ENCODE measurements at places on chromosomes 1 and 21.

DNA sequence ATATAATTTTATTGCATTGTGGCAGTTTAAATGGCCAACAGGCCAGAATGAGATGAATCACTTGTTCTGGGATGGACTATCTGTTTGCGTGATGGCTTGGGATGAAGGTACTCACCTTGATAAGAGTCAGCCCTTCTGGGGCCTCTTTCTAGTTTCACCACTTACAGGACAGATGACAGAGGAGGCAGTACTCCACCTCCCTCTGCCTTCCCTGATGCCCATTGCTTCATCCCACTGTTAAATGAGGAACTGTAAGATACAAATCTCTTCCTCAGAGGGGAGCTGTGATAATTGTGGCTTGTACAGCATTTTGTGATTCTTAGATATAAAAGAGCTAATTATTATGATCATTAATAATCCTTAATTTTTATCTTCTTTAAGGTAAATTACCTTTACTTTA, 3.7 kb upstream of the TCHH start:
- no peak for DNase-seq

GRCh38 chr1:219837994-219838294, 90.4 kb downstream of the SLC30A10 start:
- no peak for DNase-seq

- DNase-seq, result no peak
Measured at GRCh38 chr1:53073868-53074311, 11.9 kb downstream of the PODN start.

- no peak for DNase-seq
Measured at GRCh38 chr21:38793926-38794713, 11.6 kb upstream of the ETS2 start.

GRCh38 chr1:23291706-23292105, 52.4 kb downstream of the HNRNPR start:
- DNase-seq, result no peak

GRCh38 chr1:65247419-65248359, 61.7 kb upstream of the DNAJC6 start:
- DNase-seq, result no peak

GRCh38 chr1:168887381-168887780, 158.4 kb upstream of the DPT start:
- no peak for DNase-seq

DNA sequence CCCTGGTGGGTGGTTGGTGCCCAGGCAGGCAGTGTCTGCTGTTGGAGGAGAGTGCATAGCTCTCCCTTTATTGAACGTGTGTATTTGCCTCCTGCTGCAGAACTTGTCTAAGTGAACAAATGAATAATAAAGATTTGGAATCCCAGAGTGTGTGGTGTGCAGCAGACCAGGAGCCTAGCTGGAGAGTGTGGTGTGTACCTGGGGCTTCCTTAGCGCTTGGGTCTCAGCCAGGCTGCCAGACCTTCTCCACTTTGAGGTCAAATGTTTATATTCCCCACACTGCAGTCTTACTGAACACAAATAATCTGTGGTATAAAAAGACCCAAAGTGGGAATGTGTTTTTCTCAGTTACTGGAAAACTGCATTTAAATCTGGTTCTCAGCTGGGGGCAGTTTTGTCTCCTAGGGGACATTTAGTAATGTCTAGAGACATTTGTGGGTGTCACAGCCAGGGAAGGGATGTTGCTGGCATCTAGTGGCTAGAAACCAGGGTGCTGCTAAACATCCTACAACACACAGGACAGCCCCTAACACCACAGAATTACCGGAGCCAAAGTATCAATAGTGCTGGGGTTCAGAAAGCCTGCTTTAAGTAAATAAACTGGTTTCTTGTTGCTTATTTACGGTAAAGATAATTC, 23.6 kb downstream of the SLC37A1 start:
- DNase-seq, result no peak

DNA sequence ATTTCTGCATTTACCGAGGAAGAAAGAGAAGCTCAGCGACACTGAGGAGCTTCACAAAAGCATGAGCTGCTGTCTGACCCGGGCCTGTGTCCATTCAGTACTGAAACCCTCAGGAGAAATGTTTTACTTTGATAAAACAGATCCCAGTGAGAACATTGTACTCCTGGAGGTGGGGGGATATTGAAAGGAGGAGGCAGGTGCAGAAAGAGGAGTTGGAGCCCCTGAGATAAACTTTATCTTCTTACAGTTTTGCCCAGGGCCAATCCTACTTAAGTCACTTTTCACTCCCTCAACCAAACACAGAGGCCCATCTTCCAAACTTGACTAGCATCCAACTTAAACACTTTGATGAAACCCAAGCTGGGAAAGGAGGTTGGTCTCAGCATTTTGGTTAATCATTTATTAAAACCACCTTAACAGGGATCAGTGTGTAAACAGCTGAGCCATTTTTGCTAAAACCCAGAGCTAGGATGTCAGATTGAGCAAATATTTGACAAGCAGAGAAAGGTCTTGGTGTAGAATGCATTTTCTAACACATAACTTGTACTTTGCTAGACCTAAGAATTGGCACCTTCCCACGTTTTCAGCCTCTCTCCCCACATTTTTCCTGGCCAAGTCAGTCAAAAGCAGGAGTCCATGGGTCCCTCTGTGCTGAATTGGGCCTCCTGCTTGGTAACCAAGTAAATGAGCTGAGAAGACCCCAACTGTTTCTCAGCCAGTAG, 32.5 kb upstream of the SARS1 start:
- no peak for DNase-seq

- no peak for DNase-seq
Measured at GRCh38 chr1:111465754-111466153, 8.0 kb upstream of the C1orf162 start.

- no peak for DNase-seq
Measured at GRCh38 chr1:212188599-212189351, 96.4 kb upstream of the PPP2R5A start.

- DNase-seq, result no peak
Measured at GRCh38 chr1:160459687-160460086, 59.3 kb downstream of the VANGL2 start.

DNA sequence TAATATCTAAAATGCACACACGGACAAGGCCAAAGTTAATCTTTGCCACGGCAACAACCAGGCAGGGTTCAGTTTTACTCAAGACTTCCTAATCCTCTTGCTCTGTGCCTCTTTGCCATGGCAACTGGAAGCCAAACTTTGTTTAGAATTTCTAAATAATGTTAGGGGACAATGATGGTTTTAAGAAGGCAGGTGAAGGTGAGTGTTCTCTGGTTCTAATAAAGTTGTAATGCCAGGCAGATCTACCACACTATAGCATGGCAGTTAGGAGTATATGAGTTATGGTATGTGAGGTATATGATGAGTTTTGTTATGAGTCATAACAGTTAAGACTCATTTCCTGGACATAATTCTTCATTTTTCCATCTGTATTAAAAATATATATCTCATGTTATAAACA, 2.7 kb downstream of the PTPRC start:
- DNase-seq, result no peak

DNA sequence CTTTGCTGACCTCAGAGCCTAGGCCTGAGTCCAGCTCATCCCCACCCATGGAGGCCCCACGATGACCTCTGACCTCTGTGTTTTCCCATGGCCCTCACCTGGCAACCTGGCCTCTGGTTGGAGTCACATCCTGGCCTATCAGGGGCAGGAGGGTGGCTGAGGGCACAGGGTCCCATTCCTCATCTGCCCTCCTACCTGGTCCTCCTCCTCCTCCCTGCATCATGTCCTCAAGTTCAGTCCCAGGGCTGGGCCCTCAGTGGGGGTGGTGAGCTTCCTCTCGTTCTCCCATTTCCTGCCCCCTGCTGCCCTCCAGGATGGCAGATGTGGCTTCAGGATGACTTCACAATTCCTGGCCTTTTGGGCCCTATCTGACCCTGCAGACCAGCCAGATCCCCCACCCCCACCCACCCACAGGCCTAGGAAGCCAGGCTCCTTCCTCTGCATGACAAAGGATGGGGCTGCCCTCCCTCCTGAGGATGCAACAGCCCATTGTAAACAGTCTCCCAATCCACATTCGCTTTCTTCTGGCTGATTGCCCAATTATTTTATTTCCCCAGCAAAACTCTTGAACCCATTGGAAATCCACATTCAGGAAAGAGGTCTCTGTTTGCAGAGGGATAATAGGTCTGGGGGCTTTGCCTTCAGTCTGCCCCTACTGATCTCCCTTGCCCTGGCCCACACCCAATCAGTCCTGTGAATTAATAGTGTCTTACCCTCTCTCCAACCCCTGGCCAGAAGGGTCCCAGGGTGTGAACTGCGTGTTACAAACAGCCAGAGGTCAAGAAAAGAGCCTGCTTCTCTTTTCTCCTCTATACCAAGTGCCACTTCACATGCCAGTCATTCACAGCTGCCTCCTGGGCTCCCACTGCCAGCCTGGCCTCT, 10.3 kb upstream of the LEFTY1 start:
- DNase-seq, result peak; percentile 95

- no peak for DNase-seq
Measured at GRCh38 chr1:94753171-94753972, 66.8 kb upstream of the SLC44A3 start.

- DNase-seq, result peak; percentile 67
Measured at GRCh38 chr21:44800103-44800502, 1.5 kb downstream of the UBE2G2 start.

DNA sequence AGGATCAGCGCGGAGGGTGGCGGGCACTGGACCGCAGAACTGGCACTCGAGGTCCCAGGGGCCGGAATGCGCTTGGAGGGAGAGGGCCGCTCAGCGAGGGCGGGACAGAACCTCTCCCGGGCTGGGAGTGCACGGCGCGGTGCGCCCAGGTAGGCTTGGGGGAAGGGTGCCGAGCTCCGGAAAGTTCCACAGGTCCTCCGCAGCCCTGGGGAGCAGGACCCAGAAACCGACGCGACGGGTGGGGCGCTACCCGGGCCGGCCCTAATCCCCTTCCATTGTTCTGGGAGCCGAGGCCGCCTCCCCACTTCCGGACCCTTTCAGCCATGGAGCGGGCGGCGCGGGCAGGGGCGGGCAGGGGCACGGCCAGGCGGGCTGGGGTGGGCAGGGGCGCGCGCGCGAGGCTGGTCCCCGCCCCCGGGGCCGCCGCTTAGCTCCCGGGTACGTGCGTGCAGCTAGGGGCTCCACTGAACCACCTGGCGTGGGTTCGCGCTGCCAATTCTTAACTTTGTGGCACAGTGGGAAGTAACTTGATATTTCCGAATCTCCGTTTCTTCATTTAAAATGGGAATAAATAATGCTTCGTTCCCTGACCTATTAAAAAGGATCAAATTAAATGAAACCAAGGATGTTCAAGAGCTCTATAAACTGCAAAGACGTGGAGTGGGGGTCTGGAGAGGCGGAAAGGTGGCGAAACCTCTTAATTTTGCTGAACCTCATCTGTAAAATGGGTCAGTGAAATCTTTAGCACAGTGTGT, 20.7 kb downstream of the LGR6 start:
- peak; percentile 72 for DNase-seq

DNA sequence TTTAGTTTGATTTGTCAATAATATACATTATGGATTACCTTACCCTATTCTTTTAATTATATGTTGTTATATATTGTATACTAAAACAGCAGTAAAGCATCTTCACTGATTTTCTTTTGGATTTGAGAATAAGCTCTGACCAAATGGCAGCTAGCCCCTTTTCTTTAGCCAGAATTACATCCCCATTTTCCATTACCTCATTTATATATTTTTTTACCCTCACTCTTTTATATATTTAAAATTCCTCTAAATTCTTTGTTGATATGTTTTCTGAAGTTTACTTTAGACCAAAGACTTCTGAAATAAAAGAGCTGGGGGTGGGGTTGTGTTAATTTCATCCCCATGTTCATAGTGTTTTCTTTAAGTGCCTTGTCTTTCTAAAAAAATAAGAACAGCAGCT, 24.6 kb downstream of the ANGPTL1 start:
- no peak for DNase-seq

DNA sequence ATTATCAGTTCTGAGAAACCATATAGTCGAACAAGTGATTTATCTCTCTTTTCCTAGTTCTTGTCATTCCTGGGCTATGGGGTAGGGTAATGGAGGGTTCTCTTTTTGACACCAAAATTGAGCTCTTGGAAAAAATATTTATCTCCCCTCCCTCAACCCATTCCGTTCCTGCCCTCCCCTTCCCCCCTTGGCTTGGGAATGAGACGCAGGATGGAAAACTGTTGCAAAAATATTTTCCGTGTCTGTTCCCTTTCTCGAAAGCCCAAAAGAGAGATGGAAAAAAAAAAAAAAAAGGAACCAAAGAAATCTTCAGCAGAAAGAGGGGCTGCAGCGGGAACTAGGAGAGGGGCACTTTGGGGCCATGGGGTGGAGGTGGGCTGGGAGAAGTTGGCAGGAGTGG, 766 bp downstream of the ATP2B4 start:
- DNase-seq, result no peak

DNA sequence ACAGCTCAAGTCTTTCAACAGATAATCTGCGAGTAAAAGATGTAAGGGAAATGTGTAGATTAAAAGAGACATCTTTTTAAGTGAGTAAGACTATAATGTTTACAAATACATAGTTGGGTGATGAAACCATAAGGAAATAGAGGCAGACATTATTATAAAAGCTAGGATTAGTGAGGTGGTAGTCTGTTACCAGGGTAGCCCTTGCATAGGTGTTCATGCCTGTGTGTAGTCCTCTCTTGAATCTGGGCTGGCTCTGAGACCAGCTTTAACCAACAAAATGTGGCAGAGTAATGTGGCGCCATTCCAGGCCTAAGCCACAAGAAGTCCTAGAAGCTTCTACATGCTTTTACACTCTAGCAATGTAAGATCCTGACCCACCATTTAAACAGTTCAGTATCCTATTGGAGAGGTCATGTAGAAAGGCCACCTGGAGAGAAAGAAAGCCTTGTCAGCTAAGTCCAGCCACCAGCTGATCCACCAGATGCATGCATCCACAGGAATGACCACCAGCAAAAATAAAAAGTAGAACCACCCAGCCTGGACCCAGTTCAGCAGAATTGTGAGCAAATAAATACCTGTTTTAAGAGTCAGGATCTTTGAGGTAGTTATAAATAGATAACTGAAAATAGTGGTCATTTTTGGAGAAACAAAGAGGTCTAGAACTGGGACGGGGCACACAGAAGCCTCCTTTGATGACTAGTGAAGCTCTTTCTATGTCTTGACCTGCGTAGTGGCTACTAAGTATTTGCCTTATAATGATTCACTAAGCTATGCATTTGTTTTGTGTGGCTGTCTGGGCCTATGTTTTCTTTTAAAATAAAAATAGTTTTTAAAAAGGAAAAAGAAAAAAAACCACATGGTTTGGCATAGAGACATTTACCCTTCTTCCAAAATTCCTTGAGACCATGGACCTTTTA, 8.1 kb downstream of the NIBAN1 start:
- DNase-seq, result no peak

DNA sequence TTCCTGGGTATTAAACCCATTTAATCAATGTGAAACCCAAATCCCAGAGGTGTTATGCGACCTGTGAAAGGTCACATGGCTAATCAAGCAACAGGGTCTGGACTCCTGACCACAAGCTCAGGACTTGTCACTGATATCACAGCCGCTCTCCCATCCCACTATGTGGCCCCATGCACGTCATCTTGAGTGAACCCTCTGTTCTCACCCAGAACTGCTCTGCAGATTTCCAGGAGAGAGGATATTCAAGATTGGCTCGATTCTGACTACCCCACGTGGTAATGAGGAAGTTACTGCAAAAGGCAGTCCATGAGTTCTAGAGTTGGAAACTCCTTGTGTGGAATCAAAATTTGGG, 173.5 kb upstream of the ETV3 start:
- no peak for DNase-seq

- DNase-seq, result peak; percentile 98
Measured at GRCh38 chr1:27234049-27234882, at the start of gene WDTC1. Gene WDTC1, plus strand, starts transcription at chr1:27234632. Its CDS starts 26,423 bp downstream, at chr1:27261055.

GRCh38 chr1:231016966-231017365, 23.1 kb downstream of the FAM89A start:
- no peak for DNase-seq

- peak; percentile 56 for DNase-seq
Measured at GRCh38 chr1:232142403-232143314, 487.3 kb downstream of the SIPA1L2 start.

Data from GM23338 (cell line).